NCI-H510A (cell line): ENCODE measurements at places on chromosomes 3 and 15.

GRCh38 chr15:101397521-101398003, 91.9 kb downstream of the PCSK6 start:
- DNase-seq = no peak

- no peak for DNase-seq
These were observed 92.0 kb upstream of the VGLL3 start for GRCh38 chr3:87082796-87083440.

GRCh38 chr3:138317687-138318086, 12.0 kb downstream of the NME9 start:
- no peak for DNase-seq

GRCh38 chr15:52031556-52031955, 12.5 kb downstream of the MAPK6 start:
- DNase-seq = no peak

- DNase-seq = peak; percentile 98
These were observed 4.0 kb downstream of the EPHB3 start for GRCh38 chr3:184565421-184566211.

- DNase-seq = no peak
These were observed 50.0 kb downstream of the RLBP1 start for GRCh38 chr15:89171136-89172072.

DNA sequence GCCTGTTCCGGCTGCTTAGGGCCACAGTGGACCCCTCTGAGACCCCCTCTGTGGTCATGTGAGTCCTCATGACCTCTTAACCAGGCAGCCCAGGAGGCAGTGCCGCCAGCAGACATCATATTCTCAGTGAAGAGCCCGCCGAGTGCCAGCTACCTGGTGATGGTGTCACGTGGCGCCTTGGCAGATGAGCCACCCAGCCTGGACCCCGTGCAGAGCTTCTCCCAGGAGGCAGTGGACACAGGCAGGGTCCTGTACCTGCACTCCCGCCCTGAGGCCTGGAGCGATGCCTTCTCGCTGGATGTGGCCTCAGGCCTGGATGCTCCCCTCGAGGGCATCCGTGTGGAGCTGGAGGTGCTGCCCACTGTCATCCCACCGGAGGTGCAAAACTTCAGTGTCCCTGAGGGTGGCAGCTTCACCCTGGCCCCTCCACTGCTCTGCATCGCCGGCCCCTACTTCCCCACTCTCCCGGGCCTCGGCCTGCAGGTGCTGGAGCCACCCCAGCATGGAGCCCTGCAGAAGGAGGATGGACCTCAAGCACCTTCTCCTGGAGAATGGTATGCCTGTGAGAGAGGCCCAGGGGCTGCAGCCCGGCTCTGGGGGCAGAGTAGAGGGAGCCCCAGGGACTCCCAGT, 176.1 kb downstream of the TBC1D2B start:
- DNase-seq = no peak

GRCh38 chr15:29451201-29451781, 181.7 kb upstream of the NSMCE3 start:
- DNase-seq = no peak
